ENCODE measurements at places on chromosomes 11 and 22.

DNA sequence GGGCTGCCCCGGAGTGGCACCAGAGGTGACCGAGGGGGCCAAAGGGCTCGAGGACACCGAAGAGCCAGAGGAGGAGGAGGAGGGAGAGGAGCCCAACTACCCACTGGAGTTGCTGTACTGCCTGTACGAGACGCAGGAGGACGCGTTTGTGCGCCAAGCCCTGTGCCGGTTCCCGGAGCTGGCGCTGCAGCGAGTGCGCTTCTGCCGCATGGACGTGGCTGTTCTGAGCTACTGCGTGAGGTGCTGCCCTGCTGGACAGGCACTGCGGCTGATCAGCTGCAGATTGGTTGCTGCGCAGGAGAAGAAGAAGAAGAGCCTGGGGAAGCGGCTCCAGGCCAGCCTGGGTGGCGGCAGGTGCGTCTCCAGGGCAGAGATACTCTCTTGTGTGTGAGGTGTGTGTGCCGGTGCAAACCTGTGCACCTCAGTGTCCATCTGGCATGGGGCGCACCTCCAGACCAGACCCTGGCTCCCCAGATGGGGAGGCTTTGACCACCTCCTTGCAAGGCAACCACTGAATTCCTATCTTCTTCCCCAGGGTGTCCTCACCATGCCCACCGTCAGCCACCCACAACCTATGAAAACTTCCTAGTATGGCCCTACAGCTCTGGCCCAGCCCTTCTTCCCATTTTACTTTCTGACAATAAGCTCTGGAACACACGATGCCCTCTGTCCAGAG is 3.4 kb downstream of the NLRP6 start:
- no peak overlapping the region for H3K4me3 ChIP-seq
- DNase-seq = no peak
- H3K27me3 ChIP-seq = peaks cover 5% of the 10 kb centered on the region
- H3K36me3 ChIP-seq = no peaks in the 10 kb centered on the region
- H3K27ac ChIP-seq = no peak overlapping the region

- no peak for DNase-seq
- H3K27me3 ChIP-seq = no peaks in the 10 kb centered on the region
- no peak overlapping the region for H3K4me3 ChIP-seq
Measured at GRCh38 chr22:48380016-48380665, 1447.5 kb downstream of the BRD1 start.

- no peaks in the 10 kb centered on the region for H3K4me1 ChIP-seq
- H3K27me3 ChIP-seq = no peaks in the 10 kb centered on the region
- H3K4me3 ChIP-seq = no peak overlapping the region
- H3K36me3 ChIP-seq = no peaks in the 10 kb centered on the region
- H3K27ac ChIP-seq = no peak overlapping the region
Measured at GRCh38 chr22:19199479-19199878, 20.9 kb upstream of the SLC25A1 start.

DNA sequence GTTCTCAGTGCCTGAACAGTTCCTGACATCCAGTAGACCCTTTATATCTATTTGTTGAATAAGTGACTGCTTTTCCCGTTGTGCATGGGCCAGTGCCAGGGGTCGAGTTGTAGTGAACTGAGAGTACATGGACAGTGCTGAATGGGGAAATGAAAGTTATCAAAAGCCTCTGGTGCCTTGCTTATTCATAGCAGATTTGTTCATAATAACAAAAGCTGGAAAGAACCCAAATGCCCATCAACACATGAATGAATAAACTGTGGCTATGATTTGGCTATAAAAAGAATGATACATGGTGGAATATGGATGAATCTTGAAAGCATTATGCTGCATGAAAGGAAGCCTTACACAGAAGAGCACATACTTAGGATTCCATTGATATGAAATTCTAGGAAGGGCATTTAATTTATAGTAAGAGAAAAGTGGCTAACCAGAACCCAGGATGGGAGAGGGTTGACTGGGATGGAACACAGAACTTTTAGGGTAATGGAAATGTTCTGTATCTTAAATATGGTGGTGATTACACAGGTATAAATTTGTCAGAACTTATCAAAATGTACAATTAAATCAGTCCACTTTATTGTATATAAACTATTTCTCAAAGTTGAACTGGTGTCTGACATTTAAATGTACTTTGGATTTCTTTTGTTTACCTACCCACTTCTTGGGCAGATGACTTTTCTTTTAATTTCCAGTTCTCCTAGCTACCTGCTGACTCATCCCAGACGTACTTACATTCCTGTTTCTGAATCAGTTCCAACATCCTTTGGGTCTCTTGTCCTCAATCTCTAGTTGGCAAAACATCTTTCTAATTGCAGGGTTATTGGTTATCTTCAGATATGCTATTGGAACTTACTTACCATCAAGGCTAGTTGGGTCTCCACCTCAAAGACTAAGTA is 42.8 kb downstream of the PACS1 start:
- no peak for DNase-seq
- H3K36me3 ChIP-seq = no peaks in the 10 kb centered on the region
- H3K4me3 ChIP-seq = no peak overlapping the region
- H3K27ac ChIP-seq = no peak overlapping the region
- no peaks in the 10 kb centered on the region for H3K27me3 ChIP-seq

DNA sequence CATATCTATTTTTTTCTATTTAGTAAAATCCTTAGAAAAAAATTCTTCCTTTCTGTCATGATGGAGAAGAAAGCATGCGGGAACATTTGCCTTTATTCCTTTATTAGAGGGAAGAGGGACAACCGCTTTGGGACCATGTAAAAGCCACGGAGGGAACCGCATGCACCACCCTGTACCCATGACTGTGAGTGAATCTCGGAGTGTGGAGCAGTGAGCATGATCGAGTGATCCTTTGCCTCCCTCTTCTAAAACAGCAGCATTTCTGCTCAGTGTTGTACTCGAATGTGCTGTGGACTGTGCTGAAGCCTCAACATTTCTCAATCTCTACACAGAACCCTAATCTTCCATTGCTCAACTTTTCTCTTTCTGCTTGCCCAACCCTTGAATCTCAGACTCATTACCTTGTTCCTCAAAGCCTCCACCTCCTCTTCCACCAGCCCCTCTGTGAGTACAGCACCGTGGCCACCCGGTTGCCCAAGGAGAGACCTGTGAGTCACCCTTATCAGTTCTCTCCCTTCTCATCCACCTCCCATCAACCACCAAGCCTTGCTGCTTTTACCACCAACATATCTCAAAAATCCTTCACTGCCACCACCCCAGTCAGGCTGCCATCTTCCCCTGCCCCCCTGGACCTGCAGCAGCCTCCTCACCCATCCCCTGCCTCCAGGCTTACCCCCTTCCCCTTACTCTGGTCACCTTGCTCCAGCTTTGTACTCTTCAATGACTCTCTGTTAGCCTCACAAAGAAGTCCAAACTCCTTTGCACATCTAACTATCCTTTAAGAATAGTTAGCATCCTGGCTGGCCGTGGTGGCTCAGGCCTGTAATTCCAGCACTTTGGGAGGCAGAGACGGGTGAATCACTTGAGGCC is 103.1 kb downstream of the NAT10 start:
- no peaks in the 10 kb centered on the region for H3K36me3 ChIP-seq
- no peaks in the 10 kb centered on the region for H3K27me3 ChIP-seq
- no peak for DNase-seq
- no peak overlapping the region for H3K4me3 ChIP-seq
- peaks cover 15% of the 10 kb centered on the region for H3K4me1 ChIP-seq

DNA sequence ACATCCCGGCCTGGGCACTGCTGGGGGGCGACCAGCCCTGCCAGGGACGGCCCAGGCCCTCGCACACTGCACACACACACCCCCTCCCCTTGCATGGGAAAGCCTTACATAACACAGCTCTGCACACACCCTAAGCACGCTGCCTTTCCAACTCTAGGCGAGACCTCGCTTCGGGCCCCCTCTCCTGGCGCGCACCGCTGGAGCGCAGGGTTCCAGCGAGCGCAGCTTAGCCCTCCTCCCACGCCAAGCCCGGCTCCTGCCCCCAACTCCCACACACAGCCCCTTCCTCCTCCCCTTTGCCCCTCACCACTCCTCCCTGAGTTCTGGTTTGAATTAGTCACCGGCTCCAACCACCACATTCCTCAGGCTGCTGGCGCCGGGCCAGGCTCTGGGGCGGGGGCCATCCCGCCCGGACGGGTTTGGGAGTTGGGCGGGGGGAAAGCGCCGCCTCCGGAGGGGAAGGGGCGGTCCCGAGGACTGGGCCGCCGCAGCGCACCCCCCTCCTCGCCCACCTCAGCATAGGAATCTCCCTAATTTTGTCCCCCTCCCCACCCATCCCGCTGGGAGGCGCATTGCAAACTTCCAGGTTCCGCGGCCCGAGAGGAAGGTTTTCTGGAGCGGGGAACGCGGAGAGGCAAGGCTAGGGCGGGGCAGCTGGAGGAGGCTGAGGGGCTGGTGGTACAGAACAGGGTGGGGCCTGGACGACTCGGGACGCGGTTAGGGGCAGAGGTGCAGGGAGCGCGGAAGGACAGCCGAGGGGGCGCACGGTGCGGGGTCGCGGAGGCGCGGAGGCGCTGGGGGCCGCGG is 966 bp downstream of the AHNAK start:
- DNase-seq = peak; percentile 82
- H3K27me3 ChIP-seq = no peaks in the 10 kb centered on the region
- H3K27ac ChIP-seq = peak overlapping the region; percentile 98
- H3K36me3 ChIP-seq = no peaks in the 10 kb centered on the region
- H3K4me1 ChIP-seq = peaks cover 45% of the 10 kb centered on the region
- peak overlapping the region; percentile 91 for H3K4me3 ChIP-seq

Measured in thoracic aorta (tissue), 2 donors.